Fibroblast of skin of back (primary cell): ENCODE measurements at places on chromosomes 5 and 9.
A peak's percentile ranks its signal among the peaks of the same experiment; 100 is the strongest.

- no peak for DNase-seq
These were observed 44.1 kb upstream of the FSD1L start for GRCh38 chr9:105403552-105404248.

- DNase-seq = peak; percentile 22
These were observed 796 bp upstream of the GADD45G start for GRCh38 chr9:89603767-89604665.

DNA sequence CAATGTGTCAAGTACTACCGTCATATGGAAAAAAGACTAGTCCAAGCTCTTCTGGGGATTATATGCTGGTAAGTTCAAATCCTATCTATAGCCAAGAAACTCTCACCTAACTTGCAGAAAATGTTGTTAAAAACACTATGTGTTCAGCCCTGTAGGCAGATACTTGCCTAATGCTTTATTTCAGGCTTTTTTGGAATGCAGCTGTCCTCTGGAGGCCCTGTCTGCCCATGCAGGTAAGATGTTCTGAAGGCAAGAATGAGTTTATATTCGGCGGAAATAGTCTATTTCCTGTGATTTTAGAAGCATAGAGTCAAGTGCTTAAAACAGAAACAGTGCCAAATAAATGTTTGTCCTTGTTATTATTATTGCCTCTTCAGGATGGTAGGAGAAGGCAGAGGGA lies 34.3 kb upstream of the PPP2R2B start:
- no peak for DNase-seq

DNA sequence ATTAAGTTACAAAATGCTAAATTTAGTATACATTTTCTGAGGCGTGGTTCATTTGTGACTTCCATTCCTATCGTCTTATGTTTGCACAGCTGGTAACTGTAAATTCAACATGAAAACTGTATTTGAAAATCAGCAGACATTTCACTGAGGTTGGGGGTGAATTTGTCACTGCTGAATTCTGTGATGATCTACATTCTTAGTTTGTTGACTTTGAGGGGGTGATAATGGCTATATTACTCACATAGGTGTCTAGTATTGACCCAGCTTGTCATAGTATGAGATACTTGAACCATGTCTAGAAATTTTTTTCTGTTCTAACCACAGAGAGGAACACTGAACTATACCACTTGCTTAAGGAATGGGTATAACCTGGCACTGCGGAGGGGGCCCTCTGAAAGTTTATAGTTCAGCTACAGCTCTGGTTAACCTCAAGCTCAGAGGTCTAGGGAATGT lies 313.3 kb downstream of the PIK3R1 start:
- DNase-seq = peak; percentile 78

- peak; percentile 59 for DNase-seq
These were observed 52.5 kb upstream of the SGCD start for GRCh38 chr5:156274453-156274852.

DNA sequence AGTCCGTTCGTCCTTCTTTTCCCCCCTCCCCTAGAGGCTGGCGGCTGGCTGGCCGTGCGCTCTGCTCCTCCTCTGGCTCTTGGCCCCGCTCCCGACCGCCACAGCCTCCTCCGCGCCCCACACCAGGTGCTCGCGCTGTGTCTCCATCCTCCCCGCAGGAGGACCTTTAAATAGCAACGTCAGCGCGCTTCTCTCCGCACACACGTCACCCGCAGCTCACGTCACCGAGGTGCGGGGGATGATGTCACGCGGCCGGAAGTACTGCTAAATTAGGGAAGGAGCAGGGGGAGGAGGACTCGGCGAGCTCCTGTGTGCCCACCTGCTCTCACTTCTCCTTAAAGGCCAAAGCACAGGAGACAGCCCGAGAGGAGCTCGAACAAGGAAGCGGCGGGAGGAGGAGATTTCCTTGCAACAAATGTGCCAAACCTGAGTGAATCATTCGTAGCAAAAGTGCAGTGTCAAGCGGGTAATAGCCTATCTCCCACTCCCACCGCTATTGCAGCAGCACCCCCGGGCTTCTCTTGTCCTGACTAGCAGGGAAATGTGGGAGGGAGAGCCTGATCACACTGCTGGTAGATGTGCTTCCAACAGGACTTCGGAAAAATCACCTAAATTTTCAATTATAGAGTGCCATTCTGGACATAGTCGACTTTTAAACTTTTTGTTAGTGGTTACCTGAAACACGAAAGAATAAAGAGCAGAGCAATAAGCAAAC lies 614 bp upstream of the HOMER1 start:
- peak; percentile 86 for DNase-seq

- no peak for DNase-seq
These were observed 71.7 kb downstream of the SUSD1 start for GRCh38 chr9:112103405-112103804.

DNA sequence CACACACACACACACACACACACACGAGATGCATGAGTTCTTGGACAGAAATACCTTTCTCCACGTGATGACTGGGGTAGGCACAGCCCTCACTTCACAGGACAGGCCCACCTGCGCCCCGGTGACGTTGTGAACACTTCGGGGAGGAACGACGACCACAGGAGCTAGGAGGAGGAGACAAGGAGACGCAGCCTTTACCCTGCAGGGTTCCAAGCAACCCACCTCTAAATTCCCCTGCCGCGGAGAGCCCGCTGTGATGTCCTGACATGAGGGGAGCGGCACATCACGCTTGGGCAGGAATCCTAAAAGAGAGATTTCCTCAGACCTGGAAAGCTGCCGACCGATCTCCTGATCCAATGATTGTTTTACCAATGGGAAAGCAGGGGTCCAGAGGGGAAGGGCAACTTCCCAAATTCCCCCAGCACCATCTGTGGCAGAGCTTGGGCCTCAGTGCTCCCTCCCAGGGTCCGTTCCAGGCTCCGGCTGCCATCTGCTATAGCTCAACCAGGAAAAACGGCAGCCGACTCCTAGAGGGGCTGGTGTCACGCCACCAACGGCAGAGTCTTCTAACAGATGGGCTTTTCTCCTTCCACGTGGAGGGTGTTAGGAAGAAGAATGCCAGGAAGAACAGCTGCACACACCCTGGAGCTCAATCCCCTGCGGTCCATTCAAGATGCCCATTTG lies 10.1 kb downstream of the IGFBPL1 start:
- DNase-seq = no peak

DNA sequence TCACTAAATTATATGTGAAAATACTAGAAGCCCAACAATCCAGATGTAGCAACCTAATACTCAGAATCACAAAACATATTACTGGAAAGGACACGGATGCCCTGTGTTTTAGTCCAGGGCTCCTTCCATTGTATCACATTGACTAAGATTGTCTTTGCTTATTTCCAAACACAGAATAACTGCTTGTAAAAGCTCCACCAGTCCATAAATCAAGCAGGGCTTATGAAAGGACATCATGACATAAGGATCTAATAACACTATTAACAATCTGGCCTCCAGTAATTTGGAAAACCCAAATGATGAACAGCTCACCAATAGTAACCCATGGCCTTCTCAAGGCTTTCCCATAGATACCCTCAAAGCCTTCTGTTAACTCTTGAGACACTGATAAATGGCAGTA lies 39.8 kb downstream of the WDR41 start:
- DNase-seq = no peak

DNA sequence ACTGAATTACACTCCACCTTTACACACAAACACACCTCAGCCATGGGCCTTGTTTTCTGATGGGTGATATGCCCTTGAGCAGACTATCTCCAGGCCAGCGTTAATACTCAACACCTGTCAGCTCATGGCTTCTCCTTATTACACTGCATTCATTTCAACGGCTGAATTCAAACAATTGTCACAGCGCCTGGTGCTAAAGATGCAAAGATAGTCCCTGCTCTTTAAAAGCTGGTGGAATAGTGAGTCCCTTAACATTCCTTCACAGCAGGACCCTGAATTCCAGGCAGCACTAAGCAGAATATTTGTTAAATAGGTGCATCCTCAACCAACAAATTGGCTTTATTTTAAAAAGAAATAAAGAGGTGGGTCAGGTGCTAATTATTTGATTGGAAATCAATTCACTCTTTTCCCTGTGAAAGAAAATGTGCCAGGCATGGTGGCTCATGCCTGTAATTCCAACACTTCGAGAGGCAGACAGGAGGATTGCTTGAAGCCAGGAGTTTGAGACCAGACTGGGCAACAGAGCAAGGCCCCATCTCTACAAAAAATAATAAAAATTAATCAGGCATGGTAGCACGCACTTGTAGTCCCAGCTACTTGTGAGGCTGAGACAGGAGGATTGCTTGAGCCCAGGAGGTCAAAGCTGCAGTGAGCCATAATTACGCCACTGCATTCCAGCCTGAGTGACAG lies 155.7 kb upstream of the EFNA5 start:
- no peak for DNase-seq

GRCh38 chr5:157528036-157528632 lies 47.4 kb downstream of the ADAM19 start:
- DNase-seq = no peak

DNA sequence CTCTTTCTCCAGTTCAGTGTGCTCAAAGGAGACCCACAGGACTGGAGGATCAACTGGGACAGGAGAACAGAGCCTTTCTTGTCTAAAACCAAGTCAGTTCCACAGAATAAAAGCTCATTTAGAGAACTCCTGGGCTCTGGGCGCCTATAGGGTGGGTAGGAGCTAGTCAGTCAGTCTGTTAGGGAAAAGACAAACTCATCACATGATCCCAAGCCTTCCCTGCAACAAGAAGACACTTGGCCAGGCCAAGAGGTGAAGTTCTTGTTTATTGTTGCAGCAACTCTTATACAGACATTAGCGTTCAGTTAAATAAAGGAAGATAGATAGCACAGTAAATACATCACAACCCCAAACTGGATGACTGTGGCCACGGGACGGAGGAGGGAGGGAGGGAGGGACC lies 102.3 kb downstream of the ENTREP1 start:
- DNase-seq = no peak

DNA sequence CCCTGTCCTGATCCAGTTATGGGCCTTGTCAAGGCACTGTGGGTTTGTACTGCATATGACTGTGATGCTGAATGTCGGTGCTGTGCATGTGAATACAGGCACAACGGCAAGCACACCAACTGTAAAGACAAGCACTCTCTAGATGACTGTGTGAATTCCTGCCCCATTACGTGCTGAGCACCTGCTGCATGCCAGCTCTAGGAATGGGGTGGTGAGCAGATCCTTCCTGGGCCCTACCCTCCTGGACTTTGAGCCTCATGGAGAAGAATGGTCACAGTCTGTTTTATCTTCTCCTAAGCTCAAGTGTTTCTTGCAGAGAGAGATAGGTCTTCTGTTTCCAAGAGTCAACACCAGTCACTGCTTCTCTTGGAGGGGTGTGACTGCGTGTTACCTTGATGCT lies 56.0 kb upstream of the RARS1 start:
- DNase-seq = no peak

DNA sequence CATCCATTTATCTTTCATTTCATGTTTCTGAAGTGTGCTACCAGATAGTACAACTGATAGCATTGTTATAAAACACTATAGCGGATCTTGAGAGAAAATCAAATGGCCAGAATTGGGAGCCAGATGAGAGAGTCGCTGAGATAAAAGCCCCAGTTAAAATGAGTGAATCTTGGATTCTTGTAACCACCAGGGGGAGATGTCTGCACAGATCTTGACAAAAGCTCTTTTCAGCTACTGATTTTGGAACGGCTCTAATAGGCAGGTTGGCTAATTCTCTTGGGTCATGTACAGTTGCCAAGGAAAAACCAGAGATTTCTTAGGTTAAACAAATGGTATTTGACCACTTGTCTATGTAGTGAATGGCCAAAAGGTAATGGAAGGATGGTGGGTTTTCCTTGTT lies 21.7 kb downstream of the F2RL2 start:
- peak; percentile 65 for DNase-seq

- no peak for DNase-seq
These were observed 16.5 kb downstream of the RICTOR start for GRCh38 chr5:39057734-39058133.

GRCh38 chr5:103424026-103424425 lies 138.6 kb downstream of the NUDT12 start:
- peak; percentile 65 for DNase-seq

DNA sequence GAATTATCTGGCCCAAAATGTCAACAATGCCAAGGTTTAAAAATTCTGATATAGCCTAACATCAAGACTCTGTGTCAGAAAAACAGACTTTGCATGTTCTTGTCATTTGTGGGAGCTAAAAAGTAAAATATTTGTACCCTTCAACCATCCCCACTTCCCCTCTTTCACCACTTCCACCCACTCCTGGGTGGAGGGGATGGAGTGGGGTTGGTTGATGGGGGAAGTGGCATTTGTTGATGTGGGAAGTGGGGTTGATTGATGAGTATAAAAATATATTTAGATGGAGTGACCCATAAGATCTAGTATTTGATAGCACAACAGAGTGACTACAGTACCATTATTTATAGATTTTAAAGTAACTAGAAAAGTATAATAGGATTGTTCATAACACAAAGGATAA lies 55.0 kb upstream of the C9orf72 start:
- DNase-seq = no peak

- no peak for DNase-seq
These were observed 565.8 kb downstream of the TLE1 start for GRCh38 chr9:81123526-81123925.

DNA sequence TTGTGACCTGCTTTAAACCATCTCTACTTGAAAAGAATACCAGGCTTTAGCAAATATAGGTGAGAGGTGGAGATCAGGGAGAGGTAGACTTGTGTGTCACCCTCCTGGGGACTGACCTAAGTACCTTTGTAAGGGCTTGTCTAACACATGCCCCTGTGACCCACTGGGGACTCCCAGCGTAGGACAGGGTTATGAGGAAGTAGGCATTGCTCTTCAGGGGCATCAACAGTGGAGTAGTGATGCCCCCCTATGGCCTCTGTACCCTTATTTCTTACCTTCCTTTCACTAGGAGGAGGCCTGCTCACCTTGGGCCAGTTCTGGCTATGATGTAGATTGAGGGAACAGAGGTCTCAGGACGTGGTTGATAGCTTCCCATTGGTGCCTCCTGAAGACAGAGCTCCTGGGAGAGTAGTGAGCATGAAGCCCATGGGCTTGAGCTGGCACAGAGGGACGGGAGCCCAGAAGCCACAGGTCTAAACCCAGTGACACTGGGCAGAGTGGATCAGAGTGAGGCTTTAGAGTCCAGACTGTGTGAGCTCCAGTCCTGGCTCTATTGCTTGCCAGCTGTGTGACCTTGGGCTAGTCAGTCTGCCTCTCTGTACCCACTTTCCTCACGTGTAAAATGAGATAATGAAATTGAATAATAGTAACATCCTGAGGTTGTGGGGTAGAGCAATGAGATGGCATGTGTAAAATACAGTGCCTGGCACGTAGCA lies 191.7 kb downstream of the AOPEP start:
- no peak for DNase-seq

GRCh38 chr5:177495243-177496060 lies 2.0 kb downstream of the PDLIM7 start:
- peak; percentile 98 for DNase-seq

- DNase-seq = no peak
These were observed 54.9 kb upstream of the BOD1 start for GRCh38 chr5:173671121-173671949.
